ENCODE measurements at places on chromosomes 13 and 19. TPM values are rescaled to one million over a fixed set of nuclear protein-coding genes. Genes with fewer than 3 reads are reported as not detected.

- DNase-seq: no peak
- H3K27me3 ChIP-seq: peaks cover 15% of the 10 kb centered on the region
- H3K27ac ChIP-seq: no peak overlapping the region
- no peak overlapping the region for H3K4me3 ChIP-seq
- no peaks in the 10 kb centered on the region for H3K36me3 ChIP-seq
These were observed 825.4 kb downstream of the UQCRFS1 start for GRCh38 chr19:28387507-28387906.

GRCh38 chr19:7733376-7733775 lies 1.5 kb upstream of the CLEC4G start:
- H3K27me3 ChIP-seq: peaks cover 72% of the 10 kb centered on the region
- no peak overlapping the region for H3K27ac ChIP-seq
- no peaks in the 10 kb centered on the region for H3K36me3 ChIP-seq
- no peaks in the 10 kb centered on the region for H3K4me1 ChIP-seq

DNA sequence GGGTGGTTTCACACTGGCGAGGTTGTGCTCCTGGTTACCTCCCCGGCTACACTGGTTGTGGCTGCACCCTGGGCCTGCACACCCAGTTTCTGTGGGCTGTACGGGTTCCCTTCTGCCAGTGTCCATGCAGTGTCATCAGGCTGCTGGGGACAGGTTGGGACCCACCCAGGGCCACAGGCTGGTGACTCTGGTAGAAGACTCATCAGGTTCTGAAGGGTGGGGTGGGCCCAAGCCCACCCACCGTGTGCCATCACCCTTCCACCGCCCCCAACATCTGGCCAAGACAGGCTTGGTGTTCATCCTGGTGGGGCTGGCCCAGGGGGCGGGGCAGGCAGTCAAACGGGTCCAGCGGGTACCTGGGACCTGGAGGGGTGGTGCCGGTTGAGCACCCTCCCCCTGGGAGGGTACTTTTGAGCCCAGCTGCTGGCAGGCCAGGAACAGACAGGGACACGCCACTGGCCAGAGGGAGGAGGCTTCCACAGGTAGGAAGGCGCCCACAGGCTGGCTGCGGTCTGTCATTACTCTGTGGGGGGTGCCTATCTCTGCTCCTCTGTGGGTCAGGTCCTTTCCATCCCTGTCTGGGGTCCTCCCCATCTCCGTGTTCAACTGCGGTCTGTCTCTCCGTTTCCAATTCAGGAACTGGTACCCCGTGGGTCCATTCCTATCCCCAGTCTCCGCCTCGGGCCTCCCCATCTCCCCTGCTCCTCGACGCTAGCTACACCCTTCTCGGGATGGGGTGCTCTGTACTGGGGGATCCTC lies at the start of gene RNF225:
RNF225 (plus strand) TSS at position 437 of the 759 bp plus-strand sequence. CDS start 434 bp downstream, outside the sequence.
- H3K4me1 ChIP-seq: peaks cover 37% of the 10 kb centered on the region
- peak; percentile 92 for DNase-seq
- peak within 1 kb of the TSS; percentile 62 for H3K4me3 ChIP-seq
- peaks cover 75% of the 10 kb centered on the region for H3K36me3 ChIP-seq

DNA sequence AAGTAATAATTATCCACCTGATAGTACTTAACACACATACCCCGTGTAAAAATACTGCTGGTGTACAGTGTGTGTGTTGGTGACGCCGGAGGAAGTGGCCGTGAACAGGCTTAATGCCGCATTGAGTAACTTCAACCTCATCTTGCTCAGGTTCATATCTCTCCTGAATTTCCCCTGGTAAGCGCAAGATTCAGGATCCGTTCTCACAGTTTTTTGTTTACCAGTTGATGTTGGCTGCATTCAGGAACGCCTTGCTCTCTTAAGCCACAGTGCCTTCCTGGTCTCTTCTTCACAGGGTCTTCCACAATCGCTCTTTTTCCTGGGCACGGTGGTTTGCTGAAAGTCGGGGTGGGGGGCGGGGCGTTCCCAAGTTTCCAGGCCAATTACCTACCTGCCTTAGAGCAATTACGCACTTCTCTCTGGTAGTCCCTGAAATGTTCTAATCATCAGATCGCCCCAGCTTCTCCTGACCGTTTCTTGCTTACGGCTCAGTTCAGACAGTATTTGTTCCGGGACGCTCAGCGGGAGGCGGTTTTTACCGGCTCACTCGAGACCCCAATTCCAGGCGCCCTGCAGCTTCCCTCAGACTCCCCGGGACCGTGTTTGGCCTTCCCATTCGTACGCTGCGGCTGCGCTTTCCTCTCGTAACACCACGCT lies 706 bp upstream of the DNAJC3 start:
- H3K4me1 ChIP-seq: no peaks in the 10 kb centered on the region
- peak; percentile 6 for DNase-seq
- peak overlapping the region; percentile 92 for H3K4me3 ChIP-seq
- H3K36me3 ChIP-seq: peaks cover 26% of the 10 kb centered on the region

The MBNL2 gene
- 29.8 TPM for total RNA-seq

The ZFP30 gene
- total RNA-seq: 10.4 TPM

The EDDM13 gene
- not detected for total RNA-seq

DNA sequence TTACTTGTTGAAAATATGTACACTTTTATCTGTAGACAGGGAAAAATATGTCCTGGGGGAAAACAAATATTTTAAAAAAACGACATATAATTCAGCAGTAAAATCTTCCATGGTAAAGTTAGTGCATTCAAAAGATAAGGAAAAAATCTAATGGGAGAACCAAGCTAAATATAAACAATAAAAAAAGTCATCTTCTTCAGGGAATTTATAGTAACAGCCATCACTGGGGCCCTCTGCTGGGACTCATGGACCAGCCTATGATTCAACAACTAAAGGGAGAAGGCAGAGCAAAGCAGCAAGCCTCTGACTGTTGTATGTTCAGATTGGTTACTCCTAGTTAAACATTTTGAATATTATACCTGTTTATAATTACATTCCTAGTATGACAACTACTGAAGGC lies 93.0 kb downstream of the ITGBL1 start:
- H3K4me1 ChIP-seq: no peaks in the 10 kb centered on the region
- no peak for DNase-seq
- no peaks in the 10 kb centered on the region for H3K27me3 ChIP-seq

The CRLF1 gene
- total RNA-seq: 1.1 TPM

DNA sequence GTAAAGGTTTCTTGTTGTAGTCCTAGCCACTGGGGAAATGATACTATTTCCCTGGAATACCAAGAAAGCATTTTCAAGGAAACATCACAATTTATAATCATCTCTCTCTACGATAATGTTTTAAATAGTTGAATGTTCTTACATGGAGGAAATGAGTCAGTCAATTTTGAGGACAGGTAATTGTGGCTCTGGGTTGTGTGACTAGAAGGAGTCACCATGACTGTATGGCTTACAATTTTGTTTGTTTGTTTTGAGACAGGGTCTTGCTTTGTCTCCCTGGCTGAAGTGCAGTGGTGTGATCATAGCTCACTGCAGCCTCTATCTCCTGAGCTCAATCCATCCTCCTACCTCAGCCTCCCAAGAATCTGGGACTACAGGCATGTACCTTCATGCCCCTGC lies 47.4 kb downstream of the COG3 start:
- H3K27me3 ChIP-seq: no peaks in the 10 kb centered on the region
- peaks cover 18% of the 10 kb centered on the region for H3K36me3 ChIP-seq
- no peak overlapping the region for H3K4me3 ChIP-seq
- H3K4me1 ChIP-seq: no peaks in the 10 kb centered on the region

The SIGLEC12 gene
- total RNA-seq: not detected

DNA sequence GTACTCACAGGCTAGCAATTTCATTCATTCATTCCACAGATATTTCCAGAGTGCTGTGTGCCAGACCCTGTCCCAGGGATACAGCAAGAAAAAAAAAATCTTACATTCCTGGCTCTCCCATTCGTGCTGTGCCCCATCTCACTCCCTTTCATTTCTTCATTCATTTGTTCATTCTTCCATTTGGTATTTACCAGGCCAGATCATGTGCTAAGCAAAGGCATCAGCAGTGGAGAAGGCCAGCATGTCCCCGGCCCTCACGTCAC lies 2.3 kb downstream of the MAP3K10 start:
- H3K27me3 ChIP-seq: no peaks in the 10 kb centered on the region
- H3K27ac ChIP-seq: no peak overlapping the region
- H3K4me1 ChIP-seq: no peaks in the 10 kb centered on the region
- no peak for DNase-seq
- H3K36me3 ChIP-seq: peaks cover 29% of the 10 kb centered on the region
- no peak overlapping the region for H3K4me3 ChIP-seq

- no peaks in the 10 kb centered on the region for H3K27me3 ChIP-seq
- H3K36me3 ChIP-seq: no peaks in the 10 kb centered on the region
- no peak for DNase-seq
These were observed 1947.1 kb downstream of the OLFM4 start for GRCh38 chr13:54975676-54976075.

DNA sequence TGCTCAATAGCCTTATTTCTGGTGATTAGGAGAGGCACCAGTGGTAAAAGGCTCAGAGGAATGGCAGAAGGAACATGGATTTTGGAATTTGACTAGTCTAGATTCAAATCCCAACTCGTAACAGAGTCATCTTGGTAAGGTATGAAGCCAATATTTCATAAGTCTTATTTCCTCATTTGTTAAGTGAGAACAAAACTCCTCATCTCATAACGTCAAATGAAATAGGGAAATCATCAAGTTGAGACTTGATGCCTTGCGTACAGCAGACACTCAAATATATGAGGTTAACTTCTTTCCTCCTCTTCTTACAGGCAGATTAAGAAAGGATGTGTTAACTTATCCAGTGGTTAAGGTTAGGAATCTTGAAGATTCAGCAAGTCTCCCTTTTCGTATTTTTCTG lies 189.2 kb downstream of the DLEU7 start:
- H3K4me1 ChIP-seq: no peaks in the 10 kb centered on the region
- no peaks in the 10 kb centered on the region for H3K36me3 ChIP-seq
- H3K27ac ChIP-seq: no peak overlapping the region
- no peak overlapping the region for H3K4me3 ChIP-seq
- no peaks in the 10 kb centered on the region for H3K27me3 ChIP-seq
- no peak for DNase-seq

The KLF16 gene
- 32.3 TPM for total RNA-seq

DNA sequence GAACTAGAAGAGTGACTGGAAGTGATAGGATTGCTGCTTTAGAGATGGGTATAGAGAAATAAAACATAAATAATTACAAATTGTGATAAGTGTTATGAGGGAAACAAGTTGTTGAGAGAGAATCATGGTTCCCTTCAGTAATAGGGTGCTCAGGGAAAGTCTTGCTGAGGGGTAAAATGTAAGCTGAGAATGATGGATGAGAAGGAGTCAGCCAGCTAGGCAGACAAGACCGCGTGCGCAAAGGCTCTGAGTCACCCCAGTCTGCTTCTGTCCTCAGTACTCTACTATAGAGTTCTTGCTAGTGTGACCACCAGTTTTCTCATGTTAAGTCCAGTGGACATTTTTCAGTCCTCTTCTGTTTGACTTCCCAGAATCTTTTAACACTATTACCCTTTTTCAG lies 39.5 kb downstream of the PCCA start:
- H3K27me3 ChIP-seq: no peaks in the 10 kb centered on the region
- no peak for DNase-seq
- H3K36me3 ChIP-seq: no peaks in the 10 kb centered on the region

DNA sequence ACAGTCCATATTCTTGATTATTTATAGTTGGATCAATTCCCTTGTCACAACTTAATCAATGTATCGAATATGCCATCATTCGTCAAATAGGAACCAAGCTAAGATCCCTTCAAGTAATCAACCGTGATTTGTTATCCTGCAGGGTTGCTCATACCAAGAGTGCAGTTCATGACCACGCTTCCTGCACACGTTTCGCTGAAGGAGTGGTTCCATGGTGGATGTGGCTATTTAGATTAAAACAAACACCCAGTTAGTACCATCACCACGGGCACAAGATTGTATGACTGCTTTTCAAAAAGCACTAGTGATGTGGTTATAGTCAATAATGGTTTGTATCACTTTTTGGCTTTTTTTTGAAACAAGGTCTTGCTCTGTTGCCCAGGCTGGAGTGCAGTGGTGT lies 41.1 kb upstream of the CCNE1 start:
- H3K4me1 ChIP-seq: no peaks in the 10 kb centered on the region
- H3K27ac ChIP-seq: no peak overlapping the region
- peaks cover 33% of the 10 kb centered on the region for H3K27me3 ChIP-seq
- no peak for DNase-seq
- no peak overlapping the region for H3K4me3 ChIP-seq

DNA sequence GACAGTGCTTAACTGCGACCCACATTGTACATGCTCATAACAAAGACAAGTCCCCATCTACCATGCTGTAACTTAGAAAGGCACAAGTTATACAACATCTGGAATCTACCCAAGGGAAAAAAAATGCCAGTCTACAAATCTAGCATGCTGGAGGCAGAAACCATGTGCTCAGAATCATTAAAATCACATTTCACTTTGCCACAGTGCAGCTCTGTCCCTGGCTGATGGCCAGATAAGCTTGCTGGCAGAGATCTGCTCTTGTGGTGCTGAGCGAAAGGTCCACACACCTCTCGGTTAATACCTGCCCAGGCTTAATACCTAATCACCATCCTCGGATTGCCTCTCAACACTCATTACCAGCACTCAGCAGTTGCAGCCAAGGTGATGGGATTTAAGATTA lies 74.1 kb upstream of the UQCRFS1 start:
- H3K4me1 ChIP-seq: no peaks in the 10 kb centered on the region
- no peak overlapping the region for H3K27ac ChIP-seq
- peaks cover 74% of the 10 kb centered on the region for H3K27me3 ChIP-seq

DNA sequence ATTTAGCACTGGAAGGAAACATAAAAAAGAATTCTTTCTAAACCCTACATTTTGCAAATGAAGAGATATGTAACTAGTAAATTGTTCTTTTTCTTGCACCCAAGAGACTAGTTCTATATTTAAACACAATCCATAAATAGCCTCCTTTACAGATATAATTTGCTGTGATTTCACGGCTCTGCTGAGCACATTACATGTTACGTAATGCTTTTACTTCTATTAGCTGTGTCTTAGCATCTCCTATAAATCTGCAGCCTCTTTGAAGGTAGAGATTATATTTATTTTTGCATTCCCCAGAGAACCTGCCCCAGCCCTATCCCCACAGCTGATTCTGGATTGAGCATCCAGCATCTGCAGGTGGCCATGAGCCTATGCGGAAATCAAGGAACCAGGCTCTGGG lies 32.2 kb downstream of the LACC1 start:
- no peak overlapping the region for H3K27ac ChIP-seq
- no peaks in the 10 kb centered on the region for H3K27me3 ChIP-seq
- no peak overlapping the region for H3K4me3 ChIP-seq
- H3K36me3 ChIP-seq: no peaks in the 10 kb centered on the region

DNA sequence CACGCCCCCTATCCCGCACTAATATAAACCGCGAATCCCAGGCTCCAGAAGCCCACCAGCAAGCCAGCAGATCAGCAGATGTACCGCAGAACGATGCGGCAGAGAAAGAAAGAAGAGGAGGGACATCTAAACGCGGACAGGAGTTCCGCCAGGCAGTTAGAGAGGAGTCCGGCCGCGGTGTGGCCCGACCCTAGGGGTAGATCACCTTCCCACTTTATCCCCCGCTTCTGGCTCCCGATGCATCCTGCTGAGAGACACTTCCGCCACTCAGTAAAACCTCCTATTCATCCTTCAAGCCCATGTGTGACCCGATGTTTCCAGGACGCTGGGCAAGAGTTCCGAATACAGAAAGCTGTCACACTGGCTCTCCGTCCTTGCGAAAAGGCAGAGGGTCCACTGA lies 1046.8 kb downstream of the SLITRK5 start:
- no peaks in the 10 kb centered on the region for H3K27me3 ChIP-seq
- H3K36me3 ChIP-seq: no peaks in the 10 kb centered on the region
- no peak overlapping the region for H3K27ac ChIP-seq
- no peak overlapping the region for H3K4me3 ChIP-seq
- DNase-seq: no peak

GRCh38 chr19:39558624-39559117 lies 18.7 kb upstream of the EID2 start:
- H3K4me1 ChIP-seq: peaks cover 22% of the 10 kb centered on the region
- H3K4me3 ChIP-seq: peak overlapping the region; percentile 49
- no peaks in the 10 kb centered on the region for H3K36me3 ChIP-seq
- peaks cover 8% of the 10 kb centered on the region for H3K27me3 ChIP-seq

The VSTM2B gene
- total RNA-seq: not detected
